Pulmonary artery endothelial cell (primary cell): ENCODE measurements at places on chromosomes 12 and 14.
A peak's percentile ranks its signal among the peaks of the same experiment; 100 is the strongest.

DNA sequence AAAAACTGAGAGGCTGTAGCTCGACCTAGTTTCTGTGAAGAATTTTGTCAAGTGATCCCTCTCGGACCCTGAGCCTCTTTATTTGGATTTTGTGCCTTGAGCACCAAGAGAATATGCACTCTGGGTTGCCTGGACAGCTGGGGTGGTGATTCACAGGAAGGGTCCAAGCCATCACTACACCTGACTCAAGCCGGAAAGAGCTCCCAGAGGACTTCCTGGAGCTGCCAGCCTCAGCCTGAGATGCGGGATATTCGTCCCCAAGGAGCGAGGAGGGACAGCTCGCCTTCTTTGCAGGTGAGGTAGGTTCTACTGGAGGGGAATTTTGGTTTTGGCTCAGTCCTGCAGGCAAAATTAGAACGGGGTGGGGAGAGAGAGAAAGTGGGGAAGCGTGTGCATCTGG is 94.3 kb downstream of the GALNT8 start:
- no peak for DNase-seq

DNA sequence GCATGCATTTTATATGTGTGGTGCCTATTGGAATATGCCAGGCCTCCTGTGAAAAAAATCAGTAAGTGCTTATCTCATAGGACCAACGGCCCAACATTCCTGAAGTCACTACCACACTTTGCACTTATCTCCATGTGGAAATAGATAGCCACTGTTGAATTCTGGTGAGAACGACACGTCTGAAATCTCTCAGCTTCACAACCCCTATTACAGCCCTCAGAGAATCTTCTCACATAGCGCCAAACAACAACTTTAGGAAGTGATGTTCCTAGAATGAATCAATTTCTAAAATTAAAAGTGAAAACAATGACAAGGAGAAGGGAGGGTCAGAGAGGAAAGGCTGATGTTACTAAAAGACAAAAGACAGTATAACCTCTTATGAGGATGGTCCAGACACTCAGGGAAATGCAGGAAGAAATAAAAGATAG is 270.8 kb upstream of the BTG1 start:
- DNase-seq, result no peak

DNA sequence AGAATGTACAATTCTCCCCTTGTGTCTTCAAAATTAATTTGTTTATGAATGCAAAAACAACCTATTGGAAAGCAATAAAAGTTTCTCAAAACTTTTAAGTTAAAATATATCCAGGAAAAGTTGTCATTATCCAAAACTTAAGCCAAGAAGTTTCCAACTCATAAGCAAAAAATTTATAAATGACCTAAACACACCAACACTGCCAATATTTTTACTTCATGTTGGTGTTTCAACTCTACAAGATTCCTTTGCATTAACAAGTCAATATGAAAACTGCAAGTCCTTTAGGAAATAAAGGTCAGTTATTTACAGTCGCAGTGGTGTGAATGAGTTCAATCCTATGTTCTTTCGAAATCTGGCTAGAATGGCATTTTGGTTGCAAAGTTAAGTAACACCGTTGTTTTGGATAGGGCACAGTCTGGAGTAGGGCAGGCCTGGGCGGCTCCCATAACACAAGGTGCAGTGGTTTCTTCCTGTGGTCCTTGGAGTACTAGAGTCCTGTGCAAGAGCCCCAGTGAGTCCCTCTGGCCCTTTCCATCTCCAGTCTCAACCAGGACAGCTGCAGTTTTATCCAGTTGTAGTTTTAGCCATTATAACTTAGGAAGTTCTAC is 151.4 kb downstream of the MED13L start:
- no peak for DNase-seq

DNA sequence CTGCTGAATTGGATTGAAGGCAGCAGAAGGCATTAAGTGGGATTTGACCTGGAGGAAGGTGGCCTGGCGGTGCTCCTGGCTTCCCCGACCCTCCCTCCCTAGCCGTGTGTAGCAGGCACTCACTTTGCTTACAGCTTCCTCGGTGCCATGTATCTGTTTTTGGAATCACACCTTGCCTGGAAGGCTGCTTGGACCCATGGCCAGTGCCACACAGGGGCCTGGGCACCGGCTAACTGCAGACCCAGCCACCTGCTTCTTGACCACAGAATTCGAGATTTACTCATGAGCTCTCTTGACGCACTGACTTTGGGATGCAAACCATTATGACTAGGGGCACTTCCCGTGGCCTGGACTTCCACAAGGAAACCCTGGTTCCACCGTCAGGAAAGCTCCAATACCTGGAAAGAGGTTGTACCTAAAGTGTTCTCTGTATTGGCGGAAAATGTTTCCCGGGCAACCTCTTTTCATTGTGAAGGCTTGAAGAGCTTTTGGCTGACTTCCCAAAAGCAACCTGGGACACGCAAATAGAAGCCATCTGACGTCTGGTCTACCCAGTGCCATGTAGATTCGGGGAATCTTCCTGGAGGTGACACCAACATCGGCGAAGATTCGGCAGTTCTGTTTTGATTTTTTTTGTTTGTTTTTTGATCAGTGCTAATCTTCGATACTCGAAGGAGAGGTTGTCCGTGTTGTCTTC is 125.6 kb upstream of the RTL1 start:
- DNase-seq, result no peak

DNA sequence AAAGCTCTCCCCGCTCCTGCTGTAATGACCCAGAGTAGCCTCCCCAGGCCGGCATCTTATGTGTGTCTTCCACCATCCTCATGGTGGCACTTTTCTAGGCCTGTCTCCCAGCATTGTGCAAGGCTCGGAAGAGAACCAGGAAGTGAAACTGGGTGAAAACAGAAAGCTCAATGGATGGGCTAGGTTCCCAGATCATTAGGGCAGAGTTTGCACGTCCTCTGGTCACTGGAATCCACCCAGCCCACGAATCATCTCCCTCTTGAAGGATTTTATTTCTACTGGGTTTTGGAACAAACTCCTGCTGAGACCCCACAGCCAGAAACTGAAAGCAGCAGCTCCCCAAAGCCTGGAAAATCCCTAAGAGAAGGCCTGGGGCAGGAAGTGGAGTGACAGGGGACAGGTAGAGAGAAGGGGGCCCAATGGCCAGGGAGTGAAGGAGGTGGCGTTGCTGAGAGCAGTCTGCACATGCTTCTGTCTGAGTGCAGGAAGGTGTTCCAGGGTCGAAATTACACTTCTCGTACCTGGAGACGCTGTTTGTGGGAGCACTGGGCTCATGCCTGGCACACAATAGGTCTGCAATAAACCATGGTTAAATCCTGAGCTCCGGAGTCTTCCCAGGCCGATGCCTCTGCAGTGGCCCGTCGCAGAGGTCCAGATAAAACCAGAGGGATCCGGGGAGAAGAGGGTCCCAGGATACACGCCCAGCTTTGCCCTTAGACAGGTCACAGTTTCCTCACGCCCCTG is 15.6 kb downstream of the ACVRL1 start:
- no peak for DNase-seq

GRCh38 chr12:49974231-49974675 is 1.5 kb downstream of the AQP6 start:
- DNase-seq, result peak; percentile 33
